ENCODE measurements at places on chromosomes 7 and 10.

DNA sequence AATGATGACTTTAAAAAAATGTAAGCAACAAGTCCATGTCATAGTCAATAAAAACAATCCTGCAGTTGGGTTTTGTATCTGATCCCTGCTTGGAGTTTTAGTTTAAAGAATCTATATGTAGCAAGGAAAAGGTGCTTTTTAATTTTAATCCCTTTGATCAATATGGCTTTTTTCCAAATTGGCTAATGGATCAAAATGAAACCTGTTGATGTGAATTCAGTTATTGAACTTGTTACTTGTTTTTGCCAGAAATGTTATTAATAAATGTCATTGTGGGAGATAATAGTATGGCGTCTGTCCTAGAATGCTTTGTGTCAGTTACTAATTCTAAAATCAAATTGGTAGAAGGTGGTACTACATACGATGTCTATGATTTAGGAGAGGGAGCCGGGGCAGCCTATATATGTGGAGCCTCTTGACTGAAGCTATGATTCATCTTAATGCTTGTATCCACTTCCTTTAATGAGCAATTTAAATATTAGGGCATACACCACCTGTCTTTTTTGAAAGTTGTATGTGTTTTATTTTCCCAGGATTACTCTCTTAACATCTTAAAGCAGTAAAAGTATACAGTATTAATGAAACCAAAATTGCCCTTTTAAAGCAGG, 10.3 kb upstream of the PBLD start:
- DNase-seq, result no peak

DNA sequence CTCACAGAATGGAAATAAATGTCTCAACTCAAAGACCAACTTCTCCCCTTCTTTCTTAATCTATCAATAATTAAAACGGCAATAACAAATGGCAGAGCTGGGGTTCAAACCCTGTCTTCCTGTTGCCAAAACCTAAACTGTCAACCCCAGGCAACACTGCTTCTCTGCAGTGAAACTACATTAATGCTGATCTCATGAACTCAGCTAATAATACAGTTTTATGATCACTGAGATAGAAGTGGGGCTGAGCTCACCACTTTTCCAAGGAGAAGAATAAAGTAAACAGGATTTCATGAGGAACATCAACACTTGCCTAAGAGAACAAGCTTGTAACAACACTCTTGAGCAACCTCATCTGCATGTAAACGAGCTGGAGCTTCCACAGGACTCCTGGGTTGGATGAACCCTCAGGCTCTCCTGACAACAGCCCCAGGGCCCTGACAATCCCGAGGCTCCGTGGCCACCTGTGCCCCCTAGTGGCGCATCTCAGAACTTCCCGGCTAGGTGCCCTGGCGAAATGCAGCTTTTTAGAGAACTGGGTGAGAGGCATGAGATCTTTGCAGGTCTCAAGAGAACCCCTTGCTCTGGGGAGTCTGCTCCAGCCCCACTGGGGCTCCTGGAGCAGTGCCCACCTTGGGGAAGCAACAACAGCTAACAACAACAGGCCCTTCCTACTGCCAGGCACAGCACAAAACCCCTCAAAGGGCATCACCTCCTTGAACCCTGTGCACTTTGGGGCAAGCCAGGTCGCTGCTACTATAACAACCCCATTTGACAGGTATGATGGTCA, 169.3 kb downstream of the SH3PXD2A start:
- peak; percentile 55 for DNase-seq

- no peak for DNase-seq
These were observed 411.0 kb upstream of the ZMIZ1 start for GRCh38 chr10:78657862-78658165.

DNA sequence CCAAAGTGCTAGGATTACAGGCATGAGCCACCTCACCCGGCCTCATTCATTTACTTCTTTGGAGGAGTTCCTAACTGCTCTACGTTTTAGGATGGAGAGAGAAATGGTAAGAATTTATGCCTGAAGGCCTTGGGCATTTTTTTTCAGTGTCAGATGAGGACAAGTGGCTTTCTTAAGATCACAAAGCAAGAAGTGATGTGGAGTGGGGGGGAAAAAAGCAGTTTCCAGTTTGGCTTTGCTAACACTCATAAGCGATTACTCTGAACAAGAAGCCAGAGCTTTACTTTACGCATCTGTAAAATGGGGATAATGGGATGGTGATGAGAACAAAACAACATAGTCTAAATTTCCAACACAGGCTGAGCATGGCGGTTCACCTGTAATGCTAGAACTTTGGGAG, 2.6 kb upstream of the PPIA start:
- DNase-seq, result peak; percentile 53

GRCh38 chr10:114962441-114962840, 24.4 kb downstream of the TRUB1 start:
- no peak for DNase-seq

DNA sequence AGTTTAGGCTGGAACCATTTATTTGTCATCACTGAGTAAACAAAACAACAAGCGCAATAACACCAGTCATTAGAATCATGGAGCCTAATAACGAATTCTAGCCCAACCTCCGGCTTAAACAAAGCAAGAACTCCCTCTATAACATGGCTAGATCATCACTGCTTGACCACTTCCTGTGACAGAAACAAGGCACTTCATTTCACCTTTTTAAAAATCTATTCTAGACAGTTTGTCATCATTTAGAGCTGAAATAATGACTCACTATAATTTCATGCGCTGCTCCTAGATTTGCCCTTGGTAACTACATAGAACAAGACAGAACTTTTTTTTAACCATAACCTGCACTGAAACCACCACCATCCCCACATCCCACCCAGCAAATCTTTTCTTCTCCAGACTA, 81.3 kb downstream of the OSBPL3 start:
- peak; percentile 54 for DNase-seq

GRCh38 chr7:45085619-45086200, 3.1 kb downstream of the NACAD start:
- no peak for DNase-seq

GRCh38 chr10:65213170-65213569, 1692.0 kb downstream of the REEP3 start:
- DNase-seq, result no peak

DNA sequence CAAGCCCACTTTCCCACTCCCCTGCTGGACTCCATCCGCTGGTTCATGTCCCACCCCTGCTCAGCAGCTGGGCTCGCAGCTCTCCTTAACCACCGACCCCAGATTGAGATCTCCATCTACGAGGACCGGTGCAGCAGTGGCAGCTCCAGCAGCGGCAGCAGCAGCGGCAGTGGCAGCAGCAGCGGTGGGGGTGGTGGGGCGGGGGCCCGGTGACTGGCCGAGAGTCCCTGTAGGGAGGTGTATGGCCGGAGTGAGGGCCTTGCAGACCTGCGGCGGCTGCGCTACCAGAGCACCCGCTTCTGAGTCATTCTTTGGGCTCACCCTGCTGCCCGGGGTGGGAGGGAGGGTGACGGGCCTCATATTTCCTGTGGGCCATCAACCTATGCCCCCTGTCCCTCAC, 15.8 kb downstream of the GOLGA7B start:
- DNase-seq, result no peak
